ENCODE measurements at places on chromosomes 5 and 9.

DNA sequence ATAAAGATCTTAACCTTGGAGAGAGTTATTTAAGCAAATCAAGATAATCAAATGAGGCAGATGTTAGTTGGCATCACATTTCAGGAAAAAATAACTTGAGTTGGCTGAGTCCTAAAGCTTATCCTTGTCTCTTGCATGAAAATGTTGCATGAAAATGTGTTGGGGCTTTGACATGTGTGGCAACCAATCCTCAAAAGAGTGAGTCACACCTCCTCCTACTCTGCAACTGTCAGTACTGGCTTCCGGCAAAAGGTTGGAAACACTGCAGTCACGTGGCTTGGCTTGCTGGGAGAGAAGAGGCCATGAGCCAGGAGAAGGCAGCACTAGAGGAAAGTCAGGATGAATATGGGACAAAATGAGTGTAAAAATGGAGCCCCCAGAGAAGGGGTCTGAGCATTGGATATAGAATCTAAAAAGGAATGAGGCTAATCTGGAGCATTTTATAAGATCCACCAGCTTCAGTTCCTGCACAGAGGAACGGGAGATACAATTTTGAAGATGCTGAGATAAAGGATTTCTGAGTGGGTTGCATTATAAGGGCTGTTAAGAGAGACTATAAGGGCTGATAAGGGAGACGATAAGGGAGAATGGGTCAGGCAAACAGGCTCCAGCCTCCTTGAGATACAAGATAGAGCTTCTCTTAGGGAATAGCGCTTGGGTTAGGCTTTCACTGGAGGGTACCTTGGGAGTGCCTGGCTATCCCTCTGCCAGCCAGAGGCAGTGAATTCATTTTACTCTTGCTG, 43.1 kb downstream of the SPATA31D1 start:
- DNase-seq = no peak

GRCh38 chr9:74025402-74025925, 471.7 kb upstream of the RORB start:
- DNase-seq = no peak

DNA sequence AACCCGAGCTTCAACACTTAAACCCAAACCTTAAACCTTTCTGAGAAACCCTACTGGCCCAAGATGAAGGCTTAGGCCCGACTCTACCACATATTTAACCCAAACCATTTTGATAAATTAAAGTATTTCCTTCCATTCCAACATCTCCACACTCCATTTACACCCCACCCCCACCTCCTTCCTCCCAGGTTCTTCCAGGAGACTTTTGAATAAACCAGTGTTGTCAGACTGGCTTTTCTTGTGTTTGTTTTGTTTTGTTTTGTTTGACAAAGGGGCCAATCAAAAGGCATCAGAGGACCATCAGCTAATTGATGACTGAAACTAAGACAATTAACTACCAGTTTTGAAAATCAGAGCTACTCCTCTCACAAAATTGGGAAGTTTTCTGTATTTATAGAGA, 4.6 kb upstream of the ZNF608 start:
- DNase-seq = no peak

GRCh38 chr5:151739395-151739794, 19.0 kb downstream of the ATOX1 start:
- DNase-seq = no peak

- no peak for DNase-seq
These were observed 171.0 kb downstream of the OLFM1 start for GRCh38 chr9:135258461-135258860.

DNA sequence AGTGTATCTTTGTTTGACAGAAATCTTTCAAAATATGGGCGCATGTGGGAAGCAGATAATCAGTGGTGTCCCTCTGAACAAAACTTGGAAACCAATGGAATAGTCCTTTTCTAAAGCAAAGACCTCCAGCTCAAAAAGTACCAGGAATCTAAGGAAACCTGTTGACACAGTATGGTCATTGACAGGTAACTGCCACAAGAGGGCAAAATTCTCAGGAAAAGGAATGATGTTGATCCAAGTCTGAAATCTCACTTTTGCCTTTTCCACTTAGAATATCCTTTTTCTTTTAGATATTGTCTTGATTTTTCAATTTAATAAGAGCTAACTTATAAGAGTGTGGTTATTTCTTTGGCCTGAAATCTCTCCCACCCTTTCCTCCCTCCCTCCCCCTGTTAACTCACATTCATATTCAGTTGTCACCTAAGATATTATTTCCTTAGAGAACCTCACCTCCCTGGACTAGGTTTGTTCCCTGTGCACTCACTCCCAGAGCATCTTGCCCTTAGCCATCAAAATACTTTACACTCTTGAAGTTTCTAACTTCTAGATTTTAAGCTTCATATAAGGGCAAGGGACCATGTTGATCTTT, 59.0 kb upstream of the BARX1 start:
- DNase-seq = no peak

DNA sequence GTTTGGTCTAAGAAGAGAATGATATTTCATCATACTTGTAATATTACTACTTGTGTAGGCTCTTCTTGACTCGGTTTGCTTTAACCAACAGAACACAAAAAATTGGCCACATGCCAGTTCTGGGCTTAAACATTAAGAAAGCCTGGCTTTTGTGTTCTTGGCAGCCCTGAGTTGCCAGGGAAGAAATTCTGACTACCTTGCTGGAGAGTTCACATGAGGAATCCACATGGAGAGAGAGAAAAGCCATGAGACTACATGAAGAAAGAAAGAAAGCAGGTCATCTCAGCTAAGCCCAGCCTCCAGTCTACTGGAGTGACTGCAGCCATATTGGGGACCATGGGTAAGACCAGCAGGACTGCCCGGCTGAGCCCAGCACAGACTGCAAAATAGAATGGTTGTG, 524.8 kb downstream of the RAB3C start:
- DNase-seq = no peak

GRCh38 chr9:128168731-128169308, 8.8 kb downstream of the BBLN start:
- DNase-seq = no peak

DNA sequence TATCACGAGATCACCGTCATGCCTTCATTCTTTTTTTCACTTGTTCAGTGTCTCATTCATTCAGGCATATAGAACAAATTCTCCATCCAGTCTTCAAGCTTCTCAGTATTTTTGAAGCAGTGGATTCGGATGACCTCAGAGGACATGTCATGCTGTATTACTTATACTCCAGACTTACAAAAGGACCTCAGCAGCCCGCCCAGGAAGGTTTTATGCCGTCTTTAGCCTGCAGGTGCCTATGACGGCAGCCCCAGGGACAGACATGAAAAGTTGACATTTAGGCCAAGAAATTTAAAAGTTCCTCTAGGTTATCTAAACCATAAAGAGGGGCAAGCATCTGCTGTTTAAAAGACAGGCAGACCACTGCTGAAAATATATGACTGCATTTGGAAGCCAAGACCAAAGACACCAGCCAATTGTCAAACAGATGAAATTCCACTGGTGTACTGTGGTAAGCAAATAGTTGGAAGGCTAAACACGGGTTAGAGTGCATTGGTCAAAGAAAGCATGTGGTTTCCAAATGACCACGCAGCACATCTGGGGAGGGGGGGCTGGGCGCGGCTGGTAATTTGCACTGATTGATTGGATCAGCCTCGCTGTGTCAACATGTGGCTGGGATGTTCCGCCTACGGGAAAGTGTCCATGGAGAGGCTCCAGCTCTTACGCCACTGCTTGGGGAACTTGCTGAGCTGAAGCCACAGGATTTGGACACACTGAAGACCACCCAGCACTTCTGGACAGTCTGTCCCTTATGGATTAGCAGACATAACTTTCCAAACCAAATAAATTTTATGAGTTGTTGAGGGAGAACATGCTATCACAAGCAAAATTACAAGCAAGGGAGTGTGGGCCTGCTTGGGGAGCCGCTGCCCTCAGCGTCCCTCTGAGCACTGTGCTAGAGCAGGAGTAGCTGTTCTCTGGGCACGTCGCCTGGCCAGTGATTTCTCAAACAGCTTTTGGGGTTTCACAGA, 173.6 kb downstream of the FANCC start:
- peak; percentile 77 for DNase-seq

DNA sequence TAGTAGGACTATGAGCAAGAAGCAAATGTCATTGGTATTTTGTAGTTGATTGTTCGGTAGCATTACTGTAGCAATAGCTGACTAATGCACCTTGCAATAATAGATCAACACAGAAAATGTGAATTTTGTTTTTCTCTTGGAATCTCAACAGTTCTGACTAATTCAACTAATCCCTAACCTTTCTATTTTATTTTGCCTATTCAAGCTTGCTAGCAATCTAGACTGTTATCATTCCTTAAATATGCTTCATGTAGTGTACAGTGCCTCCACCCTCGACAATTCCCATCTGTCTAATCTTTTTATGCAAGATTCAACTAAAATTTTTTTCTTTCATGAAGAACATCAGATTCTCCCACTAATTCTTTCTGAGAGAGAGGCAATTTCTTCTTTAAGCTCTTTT, 570.6 kb downstream of the PDE4D start:
- no peak for DNase-seq

GRCh38 chr5:52774005-52774410, 13.7 kb upstream of the ITGA1 start:
- no peak for DNase-seq

GRCh38 chr5:84450617-84451414, 66.1 kb upstream of the EDIL3 start:
- no peak for DNase-seq

- DNase-seq = no peak
These were observed 115.8 kb upstream of the CCDC152 start for GRCh38 chr5:42640835-42641234.

- no peak for DNase-seq
These were observed 235.9 kb downstream of the FER start for GRCh38 chr5:108983461-108984092.

DNA sequence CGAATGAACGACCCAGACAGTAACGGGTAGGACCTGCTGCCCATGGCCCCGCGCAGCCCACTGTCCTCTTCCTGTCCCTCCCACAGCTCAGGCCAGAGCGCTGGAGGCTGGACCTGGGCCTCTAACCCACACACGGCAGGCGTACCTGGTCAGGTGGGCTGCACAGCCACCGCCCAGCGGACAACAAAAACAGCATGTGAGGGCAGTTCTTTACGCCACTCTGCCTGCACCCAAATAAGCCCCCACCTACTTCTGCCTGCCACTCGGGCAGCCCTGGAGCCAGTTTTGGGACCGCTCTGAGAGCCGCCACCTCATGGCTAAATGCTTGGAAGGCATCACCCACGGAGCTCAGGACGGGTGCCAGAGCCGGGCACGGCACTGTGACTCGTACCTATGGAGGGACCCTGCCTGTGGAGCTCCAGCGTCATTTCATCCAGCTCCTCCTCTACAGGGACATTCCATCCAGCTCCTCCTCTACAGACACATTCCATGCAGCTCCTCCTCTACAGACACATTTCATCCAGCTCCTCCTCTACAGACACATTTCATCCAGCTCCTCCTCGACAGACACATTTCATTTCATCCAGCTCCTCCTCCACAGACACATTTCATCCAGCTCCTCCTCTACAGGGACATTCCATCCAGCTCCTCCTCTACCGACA, 18.9 kb downstream of the CLPTM1L start:
- no peak for DNase-seq

- peak; percentile 82 for DNase-seq
These were observed 3.8 kb upstream of the NPDC1 start for GRCh38 chr9:137049544-137050449.

GRCh38 chr5:174157048-174157447, 111.5 kb downstream of the NSG2 start:
- DNase-seq = no peak

GRCh38 chr9:83623679-83624076, 735 bp downstream of the IDNK start:
- no peak for DNase-seq

GRCh38 chr5:135997673-135998335, 31.0 kb upstream of the TGFBI start:
- DNase-seq = no peak

GRCh38 chr5:81269751-81270393, 31.5 kb upstream of the ZCCHC9 start:
- DNase-seq = no peak

DNA sequence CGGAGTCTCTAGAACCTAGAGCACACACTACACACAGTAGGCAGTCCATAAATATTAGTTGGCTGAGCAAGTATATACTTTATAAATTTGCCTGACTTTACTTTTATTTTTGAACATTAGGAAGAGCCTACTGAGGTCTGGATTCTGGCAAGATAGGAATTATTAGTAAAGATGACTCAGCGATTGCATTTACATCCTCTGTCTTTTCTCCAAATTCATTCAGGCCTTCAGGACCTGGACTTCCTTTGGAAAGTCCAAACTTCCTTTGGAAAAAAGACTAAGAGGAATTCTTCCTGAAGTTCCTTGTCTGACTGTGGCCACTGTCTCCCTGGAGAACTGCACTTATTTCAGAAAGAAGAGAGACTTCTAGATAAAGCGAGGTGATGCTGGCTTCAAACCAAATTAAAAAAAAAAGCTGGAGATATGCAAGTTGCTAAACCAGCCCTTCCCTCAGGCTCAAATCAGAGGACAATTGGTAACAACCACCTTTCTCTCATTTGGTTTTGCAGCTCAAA, 251.3 kb downstream of the GAS1 start:
- DNase-seq = no peak

DNA sequence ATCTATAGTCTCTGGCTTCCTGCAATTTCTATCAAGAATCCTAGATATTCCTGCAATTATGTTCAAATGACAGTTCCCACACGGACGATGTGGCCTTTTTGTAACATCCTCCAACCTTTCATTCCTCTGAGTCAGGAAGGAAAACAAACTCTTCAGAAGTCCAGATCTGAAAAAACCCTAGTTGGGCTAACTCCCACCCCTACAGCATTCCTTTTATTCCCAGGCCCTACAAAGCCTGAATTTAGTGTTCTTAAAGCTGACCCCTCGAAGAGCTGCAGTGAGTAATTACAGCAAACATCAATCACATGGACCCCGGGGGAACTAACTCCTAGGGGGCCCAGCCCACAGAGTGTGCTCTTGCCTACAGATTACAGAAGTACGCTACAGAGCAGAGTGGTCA, 99.7 kb downstream of the SERINC5 start:
- DNase-seq = no peak

- no peak for DNase-seq
These were observed 354.8 kb downstream of the NTRK2 start for GRCh38 chr9:85024374-85024773.

GRCh38 chr9:26919698-26920097, 27.1 kb upstream of the CAAP1 start:
- DNase-seq = no peak

DNA sequence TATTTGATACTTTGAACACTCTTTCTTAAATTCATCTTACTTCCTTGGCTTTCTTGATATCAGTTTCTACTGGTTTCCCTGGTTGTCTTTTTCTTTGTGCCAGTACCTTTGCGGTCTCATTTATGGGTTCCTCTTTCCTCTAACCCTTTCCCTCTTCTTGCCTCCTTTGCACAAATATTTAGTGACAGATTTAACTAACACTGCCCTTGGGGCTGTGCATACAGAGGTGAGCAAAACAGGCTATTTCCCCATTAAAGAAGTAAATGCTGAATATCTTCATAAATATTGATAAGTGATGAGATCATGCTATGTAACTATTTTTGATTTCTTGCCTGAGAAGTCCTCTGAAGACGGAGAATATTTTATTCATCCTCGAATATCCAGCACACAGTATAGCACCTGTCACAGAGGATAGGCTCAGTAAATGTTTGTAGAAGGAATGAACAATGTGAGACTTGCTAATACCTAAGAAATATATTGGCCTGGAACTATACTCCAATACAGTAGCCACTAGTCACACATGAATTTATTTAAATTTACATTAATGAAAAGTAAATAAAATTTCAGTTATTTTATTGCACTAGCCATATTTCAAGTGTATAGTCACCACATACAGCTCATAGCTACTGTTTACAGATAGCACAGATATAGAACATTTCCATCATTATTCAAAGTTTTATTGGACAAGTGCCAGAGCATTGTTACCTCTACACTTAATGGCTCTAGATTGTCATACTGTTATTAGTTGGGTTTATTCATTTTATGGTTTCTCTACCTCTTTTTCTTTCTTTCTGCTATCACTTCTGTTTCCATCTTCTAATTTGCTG, 90.4 kb downstream of the RIC1 start:
- DNase-seq = no peak
